ENCODE measurements at places on chromosomes 4 and X.

DNA sequence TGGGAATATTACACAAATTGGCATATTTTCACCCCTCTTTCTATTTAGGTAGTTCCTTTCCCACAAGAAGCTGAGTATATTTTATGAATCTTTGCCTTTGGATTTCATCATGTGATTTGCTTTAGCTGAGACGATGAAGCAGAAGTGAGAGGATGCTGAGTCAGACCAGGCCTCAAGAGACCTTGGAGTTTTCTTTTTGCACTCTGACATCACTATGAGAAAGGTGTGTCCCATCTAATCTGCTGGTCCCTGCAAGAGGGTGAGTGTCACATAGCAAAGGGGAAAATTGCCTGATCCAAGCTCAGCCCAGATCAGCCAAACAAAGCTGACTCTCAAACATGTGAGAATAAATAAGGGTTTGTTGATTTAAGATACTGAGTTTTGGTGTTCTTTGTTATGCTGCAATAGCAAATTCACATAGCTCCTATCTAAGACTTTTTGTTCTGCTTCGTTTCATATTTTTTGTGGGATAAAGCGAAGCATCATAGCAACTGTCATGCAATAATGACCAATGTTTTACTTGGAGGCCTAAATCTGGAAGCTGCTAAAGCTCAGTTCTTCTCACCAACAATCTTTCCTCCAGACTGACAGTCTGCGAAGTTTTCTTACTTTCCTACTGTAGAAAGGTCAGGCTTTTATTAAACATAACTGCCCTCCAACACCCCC lies 176.9 kb downstream of the PDHA2 start:
- no peak for DNase-seq

DNA sequence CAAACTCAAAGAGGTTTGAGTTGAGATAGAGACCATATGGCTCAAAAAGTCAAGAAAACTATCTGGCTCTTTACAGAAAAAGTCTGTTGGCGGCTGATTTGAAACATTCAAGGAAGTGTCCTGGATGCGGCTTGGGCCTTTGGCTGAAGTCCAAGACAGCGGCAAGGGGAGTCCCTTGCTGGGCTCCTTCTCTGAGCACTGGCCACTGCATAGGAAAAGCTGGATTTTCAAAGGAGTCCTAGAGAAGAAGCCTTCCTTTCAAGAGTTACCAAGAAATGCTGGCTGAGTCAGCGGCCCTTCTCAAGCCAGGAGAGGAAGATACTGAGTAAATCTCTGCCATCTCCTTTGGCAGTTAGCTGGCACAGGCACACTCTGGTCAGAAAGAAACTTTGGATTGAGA lies 12.1 kb downstream of the APLN start:
- DNase-seq = no peak

GRCh38 chr4:141645611-141646340 lies 9.4 kb downstream of the IL15 start:
- no peak for DNase-seq

- DNase-seq = no peak
These were observed 12.8 kb upstream of the FAM47E start for GRCh38 chr4:76238701-76239100.
